ENCODE measurements at places on chromosomes 7 and 10.

DNA sequence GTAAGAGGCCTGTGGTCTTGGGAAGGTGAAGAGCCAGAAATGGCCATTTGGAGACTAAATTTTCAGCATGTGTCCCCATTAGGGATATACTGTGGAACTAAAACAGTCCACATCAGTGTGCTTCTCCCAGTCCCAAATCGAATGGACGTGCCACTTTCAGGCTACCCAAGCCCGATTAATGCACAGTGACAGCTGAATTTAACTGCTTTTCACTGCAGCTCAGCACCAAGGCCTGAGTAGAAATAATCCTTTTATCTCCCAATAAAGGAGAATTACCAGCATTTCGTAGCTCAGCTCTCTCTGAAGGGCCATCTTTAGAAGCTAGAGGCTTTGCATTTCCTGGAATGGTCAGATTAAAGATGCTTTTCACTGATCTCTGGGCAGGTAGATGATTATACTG is 183.3 kb downstream of the NPSR1 start:
- DNase-seq = no peak

DNA sequence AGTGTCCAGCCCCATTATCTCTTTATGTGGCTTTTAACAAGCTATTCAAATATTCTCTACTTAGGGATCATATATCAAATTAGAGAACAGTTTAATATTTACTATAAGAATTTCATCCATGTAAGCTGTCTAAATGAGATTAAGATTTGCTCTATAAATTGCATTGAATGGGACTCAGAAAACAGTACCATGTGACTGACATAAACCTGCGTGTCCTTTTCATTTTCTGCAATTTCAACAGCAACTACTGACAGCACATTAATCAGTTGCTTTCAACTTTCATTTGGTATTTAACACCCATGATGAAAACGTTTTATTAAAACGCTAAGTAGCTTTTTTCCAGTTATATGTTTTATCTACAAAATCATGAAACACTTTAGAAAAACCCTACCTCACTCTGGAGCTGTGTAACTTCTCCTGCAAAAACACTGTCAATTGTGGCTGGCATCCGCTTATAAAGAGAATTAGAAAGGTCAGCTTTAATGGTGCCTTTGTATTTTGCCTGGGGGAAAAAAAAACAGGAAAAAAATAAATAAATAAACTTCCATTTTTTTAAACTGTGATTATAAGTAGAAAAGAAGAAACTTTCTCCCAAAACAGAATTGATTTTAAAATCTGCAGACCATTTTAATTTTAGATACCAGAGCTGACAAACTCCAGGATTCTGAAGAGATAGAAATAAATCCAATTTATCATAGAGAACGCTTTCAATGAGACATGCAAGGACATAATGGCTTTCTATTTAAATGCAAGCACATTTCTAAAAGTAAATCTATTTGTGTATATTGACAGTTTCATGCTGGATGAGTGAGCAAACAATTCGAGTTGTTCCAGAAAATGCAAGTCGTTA is 9.2 kb downstream of the NEBL start:
- DNase-seq = no peak

DNA sequence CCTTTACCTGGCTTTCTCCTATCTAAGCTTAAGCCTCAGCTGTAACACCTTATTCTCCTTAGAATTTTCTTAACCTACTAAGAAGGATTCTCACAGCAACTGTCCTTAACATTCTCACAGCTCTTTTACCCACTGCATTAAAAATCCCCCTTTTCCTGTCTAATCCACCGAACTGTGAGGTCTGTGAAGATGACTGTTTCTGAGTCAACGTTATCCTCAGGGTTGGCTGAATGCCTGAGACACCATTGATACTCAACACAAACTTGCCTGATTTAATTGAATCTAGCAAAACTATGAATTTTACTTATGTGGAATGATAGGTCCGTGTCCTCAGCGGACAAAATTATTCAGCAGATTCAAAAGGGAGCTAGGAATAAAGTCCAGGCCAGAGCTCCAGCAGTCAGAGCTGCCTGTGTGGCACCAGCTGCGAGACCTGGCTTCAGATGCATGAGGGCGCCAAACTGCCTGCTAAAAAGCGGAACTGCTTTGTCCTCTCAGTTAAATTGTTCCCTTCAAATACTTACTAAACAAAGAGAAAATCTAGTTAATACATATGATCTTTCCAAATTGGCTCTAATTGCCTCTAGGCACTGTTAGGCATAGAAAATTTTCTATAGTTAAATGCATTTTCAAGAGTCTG is 33.4 kb upstream of the VWDE start:
- DNase-seq = peak; percentile 17

DNA sequence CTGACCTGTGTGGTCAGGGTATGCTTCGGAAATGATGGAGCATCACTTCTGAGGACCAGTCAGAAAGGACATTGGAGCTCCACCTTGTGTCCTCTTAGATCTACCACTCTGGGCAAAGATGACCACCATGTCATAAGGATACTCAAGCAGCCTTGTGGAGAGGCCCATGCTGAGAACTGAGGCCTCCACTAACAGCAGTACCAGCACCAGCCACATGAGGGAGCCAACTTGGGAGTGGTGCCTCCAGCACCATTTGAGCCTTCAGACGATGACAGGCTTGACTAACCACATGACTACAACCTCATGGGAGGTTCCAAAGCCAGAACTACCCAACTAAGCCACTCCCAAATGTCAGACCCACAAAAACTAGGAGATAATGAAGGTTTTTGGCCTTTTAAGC is 116.0 kb downstream of the NPTX2 start:
- no peak for DNase-seq

- DNase-seq = no peak
These were observed 86.9 kb upstream of the MKI67 start for GRCh38 chr10:128213156-128213555.

DNA sequence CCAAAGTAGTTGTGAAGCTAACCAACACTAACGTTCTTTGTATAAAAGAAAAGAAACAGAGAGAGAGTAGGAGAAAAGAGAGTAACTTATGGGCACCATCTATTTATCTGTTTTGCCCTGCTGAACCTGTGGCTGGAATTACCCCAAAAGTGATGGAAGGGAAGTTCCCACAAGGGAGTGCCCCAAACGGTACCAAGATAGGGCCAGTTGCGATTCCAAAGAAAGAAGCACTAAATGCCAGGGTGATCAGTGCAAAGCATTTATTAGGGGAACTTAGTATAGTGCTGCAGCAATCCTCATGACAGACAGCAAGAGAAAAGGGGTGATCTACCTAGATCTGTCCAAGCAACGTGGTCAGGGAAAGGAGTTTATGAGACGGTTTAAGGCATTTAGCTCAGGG is 190.2 kb downstream of the SORCS3 start:
- no peak for DNase-seq

GRCh38 chr7:88669913-88670312 is 89.6 kb upstream of the ZNF804B start:
- no peak for DNase-seq

GRCh38 chr10:48501787-48502771 is 102.8 kb downstream of the ARHGAP22 start:
- no peak for DNase-seq

GRCh38 chr10:11404901-11405300 is 206.5 kb downstream of the USP6NL start:
- no peak for DNase-seq

GRCh38 chr10:42999385-43000020 is 77.4 kb upstream of the RET start:
- DNase-seq = no peak

GRCh38 chr10:124577651-124578050 is 116.0 kb downstream of the LHPP start:
- no peak for DNase-seq

Measured in hippocampal formation (tissue), 2 donors.